Suppressor macrophage (primary cell): ENCODE measurements at places on chromosomes 6 and 20.
A peak's percentile ranks its signal among the peaks of the same experiment; 100 is the strongest.

DNA sequence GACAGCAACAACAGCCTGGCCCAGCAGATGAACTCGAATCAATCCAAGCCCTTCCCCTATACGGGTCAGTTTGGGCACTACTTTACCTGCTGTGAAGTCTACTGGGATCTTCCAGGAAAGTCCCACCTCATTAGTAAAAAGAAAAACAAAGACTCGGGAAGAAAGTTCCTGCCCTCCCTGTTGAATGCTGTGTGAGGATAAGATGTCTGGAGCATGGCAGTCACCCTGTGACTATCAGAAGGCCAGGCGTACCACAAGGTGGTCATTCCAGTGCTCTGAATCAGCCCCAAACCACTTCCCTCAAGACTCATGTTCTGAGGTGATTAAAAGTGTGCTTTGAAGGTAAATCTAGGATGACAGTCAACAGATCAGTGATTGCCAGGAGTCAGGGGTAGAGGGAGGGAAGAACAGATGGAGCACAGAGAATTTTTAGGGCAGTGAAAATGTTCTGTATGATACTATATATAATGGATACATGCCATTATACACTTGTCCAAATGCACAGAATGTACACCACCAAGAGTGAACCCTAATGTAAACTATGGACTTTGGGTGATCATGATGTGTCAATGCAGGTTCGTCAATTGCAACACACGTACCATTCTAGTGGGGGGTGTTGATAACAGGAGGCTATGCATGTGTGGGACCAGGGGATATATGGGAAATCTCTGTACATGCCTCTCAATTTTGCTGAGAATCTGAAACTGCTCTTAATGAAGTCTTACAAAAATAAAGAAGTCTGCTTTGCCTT is 14.7 kb downstream of the FKBP1A start:
- no peak for DNase-seq

DNA sequence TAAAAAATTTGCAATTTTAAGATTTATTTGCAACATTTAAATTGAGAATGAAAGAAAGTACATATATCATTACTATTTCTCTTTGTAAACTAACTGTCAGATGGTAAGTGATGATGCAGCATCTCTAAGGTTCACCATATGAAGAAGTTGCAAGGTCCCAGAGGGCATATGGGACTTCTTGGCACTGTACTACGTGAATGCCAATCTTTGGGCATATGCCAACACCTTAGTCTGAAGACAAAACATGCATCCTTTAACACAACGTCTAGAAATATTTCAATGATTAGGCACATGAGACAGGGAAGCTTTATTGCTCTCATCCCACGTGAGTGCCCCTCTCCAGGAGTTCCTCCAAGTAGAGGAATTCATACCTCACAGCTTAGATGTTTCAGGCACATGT is 66.8 kb downstream of the CDK19 start:
- peak; percentile 24 for DNase-seq

- no peak for DNase-seq
These were observed 79.4 kb downstream of the JAG1 start for GRCh38 chr20:10594296-10594868.

GRCh38 chr20:19429538-19429937 is 217.1 kb downstream of the SLC24A3 start:
- no peak for DNase-seq

DNA sequence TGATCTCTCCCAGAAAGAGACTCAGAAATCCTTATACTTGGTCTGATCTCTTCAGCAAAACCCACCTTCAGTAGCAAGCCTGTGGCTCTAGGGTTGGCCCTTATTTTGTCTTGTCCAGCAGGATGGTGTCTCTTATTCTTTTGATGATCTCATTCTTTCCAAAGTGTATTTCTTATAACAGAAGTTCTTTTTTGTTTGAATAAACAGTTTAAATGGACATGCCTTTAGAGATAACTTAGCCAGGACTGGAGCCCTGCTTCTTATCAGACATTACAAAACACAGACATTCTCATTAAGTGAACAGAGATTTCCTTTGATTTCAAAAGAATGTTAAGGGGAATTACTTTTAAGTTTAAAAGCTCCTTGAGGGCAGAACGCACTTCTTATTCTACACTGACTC is 31.7 kb downstream of the KCNS1 start:
- DNase-seq, result no peak

- DNase-seq, result peak; percentile 96
These were observed 54.5 kb downstream of the IPCEF1 start for GRCh38 chr6:154301839-154302752.

- no peak for DNase-seq
These were observed 28.4 kb downstream of the SYNDIG1 start for GRCh38 chr20:24497851-24498250.

GRCh38 chr6:156794546-156795354 is 17.6 kb downstream of the ARID1B start:
- no peak for DNase-seq

GRCh38 chr20:58179083-58179431 is 49.4 kb downstream of the ANKRD60 start:
- no peak for DNase-seq

GRCh38 chr20:64247970-64248841 is 7.3 kb upstream of the PCMTD2 start:
- peak; percentile 25 for DNase-seq

DNA sequence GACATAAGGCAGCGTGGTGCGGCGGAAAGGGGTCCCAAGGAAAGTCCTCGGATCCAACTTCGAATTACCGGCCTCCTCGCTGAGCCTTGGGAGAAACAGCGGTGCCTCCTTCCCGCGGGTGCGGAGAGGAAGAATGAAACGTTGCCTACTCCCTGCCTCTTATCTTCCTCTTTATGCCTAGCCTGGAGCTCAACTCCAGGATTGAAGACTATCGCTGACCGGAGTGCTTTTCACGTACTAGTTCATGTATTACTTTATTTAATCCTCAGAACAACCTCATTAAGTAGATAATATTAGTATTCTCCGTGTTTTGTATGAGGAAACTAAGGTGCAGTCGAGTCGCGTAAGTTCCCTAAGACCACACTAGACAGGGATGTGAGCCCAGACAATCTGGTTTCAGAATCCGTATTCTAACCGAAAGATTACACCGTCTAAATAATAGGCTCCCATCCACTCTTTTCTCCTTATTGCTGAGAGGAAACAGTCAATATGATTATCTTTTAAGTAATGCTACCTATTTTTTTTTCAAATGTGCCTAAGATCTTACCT is 793 bp upstream of the PDSS2 start:
- DNase-seq, result peak; percentile 64

GRCh38 chr20:18133962-18134361 is 3.7 kb upstream of the KAT14 start:
- DNase-seq, result no peak

GRCh38 chr20:56440346-56441007 is 27.9 kb upstream of the RTF2 start:
- DNase-seq, result no peak

DNA sequence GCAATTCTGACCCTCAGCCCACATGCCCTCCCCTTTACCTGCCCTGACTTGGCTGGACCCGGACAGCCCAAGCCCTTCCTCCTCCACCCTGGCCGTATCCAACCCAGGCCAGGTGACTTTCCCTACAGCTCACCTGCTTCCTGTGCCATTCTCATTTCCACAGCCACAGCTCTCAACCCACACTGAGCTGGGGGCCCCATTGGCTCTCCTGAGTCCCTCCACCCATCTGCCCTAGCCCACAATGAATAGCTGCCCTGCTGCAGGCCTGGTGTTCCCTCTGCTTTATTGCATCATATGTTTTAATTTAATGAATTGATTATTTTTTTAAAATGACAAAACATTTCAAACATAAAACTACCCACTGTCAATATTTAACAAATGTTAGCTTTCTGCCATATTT is 118.5 kb upstream of the BACH2 start:
- no peak for DNase-seq

GRCh38 chr6:31130751-31131150 is 8.1 kb downstream of the PSORS1C2 start:
- no peak for DNase-seq

- DNase-seq, result no peak
These were observed 140.8 kb upstream of the PTPN1 start for GRCh38 chr20:50369225-50370035.

GRCh38 chr6:31559958-31560696 is 12.0 kb upstream of the LTA start:
- DNase-seq, result peak; percentile 90

GRCh38 chr6:167152862-167153261 is 4.9 kb downstream of the GPR31 start:
- DNase-seq, result no peak

- no peak for DNase-seq
These were observed 151.2 kb upstream of the TMEM170B start for GRCh38 chr6:11386323-11386722.

DNA sequence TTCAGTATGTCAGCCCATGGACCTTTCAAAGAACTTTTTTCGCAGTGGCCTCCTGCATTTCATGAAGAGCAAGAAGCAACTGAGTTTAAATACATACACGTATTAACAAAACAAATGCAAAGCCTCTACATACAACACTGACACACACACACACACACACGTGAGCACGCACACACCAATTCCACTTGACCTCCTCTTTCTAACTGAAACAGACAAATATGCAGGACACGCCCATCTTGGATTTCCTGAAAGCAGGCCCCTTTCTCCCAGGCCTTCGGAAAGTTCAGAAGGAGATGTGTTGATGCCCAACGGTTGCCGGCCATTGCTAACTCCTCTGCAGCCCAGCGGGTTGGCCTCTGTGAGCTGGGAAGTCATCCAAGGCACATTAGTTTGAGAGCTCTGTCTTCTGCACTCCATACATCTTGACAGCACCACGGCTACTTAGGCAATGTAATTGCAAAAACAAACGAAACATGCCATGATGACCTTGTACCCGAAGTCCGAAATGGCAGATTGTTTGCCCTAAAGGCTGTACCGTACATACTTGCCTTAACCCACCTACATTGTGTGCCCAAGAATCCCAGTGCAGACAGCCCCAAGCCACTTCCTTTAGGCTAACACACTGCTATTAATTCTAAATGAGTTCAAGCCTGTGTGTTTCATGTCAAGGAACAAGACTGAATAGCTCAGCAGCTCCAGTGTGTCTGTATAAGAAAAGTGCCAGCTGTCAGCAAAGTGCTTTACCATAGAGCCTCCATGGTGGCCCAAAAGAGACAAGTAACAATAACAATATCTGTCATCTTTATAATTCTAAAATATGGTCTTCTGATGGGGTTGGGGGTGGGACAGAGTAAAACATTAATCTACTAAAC is 138.8 kb upstream of the RNF217 start:
- no peak for DNase-seq

DNA sequence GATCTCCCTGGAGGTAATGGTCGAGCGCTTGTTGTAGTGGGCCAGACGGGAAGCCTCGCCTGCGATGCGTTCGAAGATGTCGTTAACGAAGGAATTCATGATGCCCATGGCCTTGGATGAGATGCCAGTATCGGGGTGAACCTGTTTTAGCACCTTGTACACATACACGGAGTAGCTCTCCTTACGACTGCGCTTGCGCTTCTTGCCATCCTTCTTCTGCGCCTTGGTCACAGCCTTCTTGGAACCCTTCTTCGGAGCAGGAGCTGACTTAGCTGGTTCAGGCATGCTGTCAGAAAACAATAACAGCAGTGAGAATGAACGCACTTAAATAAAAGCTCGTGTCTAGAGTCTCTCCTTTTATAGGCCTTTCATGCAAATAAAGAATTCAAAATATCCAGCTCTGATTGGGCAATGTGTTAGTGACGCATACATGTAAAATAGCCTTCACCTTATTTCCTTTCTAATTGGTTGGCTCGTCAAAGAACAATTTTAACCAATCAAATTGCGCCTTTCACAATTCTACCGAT is 129.2 kb downstream of the HFE start:
- DNase-seq, result peak; percentile 98

GRCh38 chr20:50368813-50369224 is 141.4 kb upstream of the PTPN1 start:
- DNase-seq, result no peak

- DNase-seq, result no peak
These were observed 126.8 kb upstream of the SLC35B3 start for GRCh38 chr6:8562125-8562524.

DNA sequence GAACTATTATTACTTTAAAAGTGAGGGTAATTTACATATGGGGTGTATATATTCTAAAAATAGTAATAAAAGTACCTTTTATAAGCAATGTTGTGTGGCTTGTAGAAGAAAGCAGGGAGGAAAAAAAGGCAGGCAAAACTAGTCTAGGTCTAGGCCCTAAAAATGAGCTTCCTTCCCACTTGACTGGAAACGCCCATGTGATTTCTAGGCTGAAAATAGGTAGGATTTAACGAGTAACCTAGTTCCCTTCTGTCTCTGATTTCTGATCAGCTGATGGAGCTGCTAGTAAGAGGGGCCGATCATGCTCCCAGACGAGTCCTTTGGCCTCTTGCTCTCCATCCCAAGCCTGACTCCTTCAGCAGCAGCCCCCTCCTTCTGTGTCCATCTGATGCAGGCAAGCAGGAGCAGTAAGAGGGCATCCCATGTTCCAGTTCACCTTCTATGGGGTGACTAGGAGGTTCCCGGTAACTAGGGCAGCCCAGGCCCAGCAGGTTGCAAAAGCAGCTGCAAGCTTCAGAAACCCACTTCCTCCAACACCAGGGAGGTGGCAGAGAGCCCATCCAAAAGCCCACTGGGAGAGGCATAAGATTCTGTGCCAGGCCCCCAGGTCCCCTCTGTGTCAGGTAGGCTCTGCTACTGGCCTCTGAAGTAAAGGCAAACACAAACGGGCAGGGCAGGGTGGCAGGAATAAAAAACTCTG is 24.4 kb downstream of the TBC1D20 start:
- DNase-seq, result no peak

GRCh38 chr20:34907616-34908469 is 31.4 kb downstream of the ACSS2 start:
- DNase-seq, result peak; percentile 32

- no peak for DNase-seq
These were observed 131.7 kb upstream of the PHACTR1 start for GRCh38 chr6:12584631-12585405.

- DNase-seq, result no peak
These were observed 44.3 kb upstream of the MYL9 start for GRCh38 chr20:36496707-36497669.

DNA sequence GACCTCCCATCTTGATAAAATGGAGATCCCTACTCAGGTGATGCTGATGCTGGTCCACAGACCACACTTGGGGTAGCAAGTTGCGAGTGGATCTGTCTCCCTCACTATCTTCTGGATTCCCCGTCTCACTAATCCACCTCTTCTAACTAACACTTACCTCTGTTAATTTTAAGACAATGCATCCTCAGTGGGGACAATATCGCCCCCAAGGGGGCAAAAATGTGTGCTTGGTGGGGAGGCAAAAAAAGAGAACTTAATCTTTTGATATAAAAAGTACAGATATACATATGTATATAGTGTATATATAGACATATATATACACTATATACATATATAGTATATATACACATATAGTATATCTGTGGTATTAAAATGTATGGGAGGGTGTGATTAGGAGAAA is 4.3 kb downstream of the LRFN2 start:
- DNase-seq, result no peak

- DNase-seq, result no peak
These were observed 42.9 kb downstream of the PKIB start for GRCh38 chr6:122653094-122653493.

- no peak for DNase-seq
These were observed 46.8 kb upstream of the SIRPA start for GRCh38 chr20:1848373-1848772.
